ENCODE measurements at places on chromosomes 3 and 15.

DNA sequence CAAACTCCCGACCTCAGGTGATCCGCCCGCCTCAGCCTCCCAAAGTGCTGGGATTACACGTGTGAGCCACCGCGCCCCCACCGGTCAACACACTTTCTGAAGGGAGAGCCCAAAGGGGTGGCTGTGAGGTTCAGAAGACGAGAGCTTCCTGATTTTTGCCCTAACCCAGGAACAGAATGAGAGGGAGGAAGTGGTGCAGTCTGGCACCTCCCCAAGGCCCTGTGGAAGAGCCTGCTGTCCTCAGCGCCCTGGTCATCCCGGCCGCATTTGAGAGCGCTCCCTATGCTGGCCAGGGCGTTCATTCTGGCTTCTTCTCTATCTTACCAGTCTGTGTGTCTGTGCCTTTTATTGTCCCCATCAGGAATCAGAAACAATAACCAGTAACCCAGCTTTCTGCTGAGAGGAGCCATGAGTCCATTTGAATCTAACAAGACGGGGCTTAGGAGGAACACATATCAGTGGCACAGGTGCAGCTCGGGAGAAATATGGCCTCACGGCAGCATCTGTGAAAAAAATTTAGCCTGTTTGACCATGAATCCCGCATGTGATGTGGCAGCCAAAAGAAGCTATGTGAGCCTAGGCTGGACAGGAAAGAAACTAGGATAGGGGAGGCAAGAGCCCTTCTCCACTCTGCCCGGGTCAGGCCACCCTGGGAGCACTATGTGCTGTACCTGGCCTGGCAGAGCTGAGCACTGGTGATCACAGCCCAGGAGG lies 12.9 kb downstream of the BDH1 start:
- DNase-seq, result no peak

DNA sequence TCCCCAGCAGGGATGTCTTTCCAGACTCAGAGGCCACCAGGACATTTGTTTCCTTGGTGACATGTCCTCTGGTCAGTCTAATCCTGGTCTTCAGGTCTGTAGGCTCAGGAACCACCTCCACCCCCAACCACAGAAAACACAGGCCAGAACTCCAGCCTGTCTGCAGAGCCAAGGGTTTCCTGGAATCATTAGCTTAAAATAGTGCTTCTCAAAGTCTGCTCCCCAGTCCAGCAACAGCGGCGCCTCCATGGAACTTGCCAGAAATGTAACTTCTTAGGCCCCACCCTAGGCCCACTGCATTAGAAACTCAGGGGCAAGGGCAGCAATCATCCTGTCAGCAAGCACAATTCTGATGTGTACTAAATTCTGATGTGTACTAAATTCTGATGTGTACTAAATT lies 20.0 kb downstream of the SLC28A1 start:
- no peak for DNase-seq

- DNase-seq, result no peak
These were observed 52.8 kb upstream of the NSMCE3 start for GRCh38 chr15:29322415-29322814.

DNA sequence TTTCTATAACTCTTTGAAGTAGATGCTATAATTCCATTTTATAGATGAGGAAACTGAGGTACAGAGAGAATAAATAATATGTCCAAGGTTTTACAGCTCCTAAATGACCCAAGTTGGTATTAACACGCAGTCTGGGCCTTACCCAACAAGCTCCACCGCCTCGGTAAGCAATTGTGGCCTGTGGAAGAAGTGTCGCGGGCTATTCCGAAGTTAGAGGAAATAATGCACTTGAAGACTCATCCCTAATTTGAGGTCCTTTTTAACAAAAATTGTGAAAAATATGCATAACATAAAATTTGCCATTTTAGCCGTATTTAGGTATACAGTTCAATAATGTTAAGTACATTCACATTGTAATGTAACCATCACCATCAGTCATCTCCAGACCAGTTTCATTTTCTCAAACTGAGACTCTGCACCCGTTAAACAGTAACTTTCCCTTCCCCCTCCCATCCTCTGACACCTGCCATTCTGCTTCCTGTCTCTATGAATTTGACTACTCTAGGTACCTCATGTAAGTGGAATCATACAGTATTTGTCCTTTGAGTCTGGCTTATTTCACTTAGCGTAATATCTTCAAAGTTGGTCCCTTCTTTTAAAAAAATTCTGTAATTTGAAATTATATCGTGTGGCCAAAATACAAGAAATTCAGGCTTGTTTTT lies 18.2 kb downstream of the IDH3A start:
- DNase-seq, result no peak

GRCh38 chr15:50556642-50557371 lies 10.3 kb upstream of the USP50 start:
- DNase-seq, result no peak

DNA sequence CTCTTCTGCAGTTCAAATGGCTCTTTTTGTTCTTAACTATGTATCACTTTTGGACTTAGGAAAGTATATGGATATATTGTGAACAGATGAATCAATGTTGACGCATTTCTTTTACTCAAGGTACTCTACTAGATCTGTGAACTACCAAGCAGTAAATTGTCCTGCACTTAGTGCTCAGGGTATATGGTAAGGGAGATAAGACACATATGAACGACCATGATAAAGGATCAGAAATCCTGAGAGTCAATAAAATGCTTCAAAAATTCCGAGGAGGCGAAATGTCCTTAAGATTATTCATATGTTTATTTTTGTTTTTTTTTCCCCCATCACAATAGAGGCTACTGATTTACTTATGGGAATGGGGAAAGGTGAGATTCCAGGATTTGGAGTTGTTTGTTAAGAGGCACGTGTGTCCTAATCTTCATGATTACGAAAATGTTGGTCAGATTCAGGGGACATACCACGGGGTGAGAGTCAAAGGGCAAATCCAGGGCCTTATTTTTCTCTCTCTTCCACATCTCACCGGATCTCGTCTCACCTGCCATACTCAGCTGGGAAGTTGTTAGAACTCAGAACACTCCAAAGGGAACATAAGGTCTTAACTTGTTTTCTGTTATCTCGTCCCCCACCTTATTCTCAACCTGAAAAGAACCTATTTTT lies 475.1 kb upstream of the TBL1XR1 start:
- DNase-seq, result no peak

- DNase-seq, result no peak
These were observed 21.7 kb upstream of the GMNC start for GRCh38 chr3:190883973-190884832.

GRCh38 chr3:192727032-192727847 lies at the start of gene FGF12:
Gene FGF12 (minus strand): TSS chr3:192727541.
- peak; percentile 13 for DNase-seq

DNA sequence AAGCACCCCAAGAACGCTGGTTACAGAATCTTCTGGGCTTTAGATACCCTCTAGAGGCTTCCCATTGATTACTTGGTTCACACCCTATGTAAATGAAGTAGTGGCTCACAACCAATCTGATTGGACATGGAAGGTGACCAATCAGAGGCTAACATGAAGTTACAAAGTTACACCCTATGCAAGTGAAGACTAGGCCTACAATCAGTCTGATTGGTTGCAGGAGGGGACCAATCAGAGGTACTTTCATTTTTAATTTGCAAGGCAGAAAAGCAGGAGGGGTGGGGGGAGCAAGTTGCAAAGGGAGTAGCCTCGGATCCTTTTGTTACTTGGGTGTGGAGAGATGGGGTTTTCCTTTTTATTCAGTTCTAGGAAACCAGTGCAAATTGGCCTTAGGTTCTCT lies 11.1 kb upstream of the RTP2 start:
- DNase-seq, result no peak

DNA sequence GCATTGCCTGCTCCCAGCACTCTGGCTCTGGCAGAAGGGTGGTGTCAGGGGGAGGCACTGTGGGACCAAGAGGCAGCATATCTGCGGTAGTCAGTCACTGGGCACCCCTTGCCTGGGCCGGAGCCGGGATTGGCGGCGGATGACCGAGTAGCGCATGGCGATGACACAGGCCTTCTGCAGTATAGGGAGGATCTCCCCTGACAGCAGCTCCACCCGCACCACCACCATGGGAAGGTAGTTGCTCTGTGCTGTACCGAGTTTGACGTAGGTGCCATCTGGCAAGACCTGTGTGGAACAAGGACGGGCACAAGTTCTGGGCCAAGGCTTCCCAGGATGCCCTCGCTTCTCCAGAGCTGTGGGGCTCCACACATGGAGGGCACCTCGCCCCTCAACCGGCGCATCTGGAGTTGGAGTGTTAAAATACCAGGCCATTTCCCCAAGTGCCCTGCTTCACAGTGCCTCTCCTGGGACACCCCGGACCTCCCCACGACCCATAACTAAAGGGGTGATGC lies 6.6 kb downstream of the ACOX2 start:
- DNase-seq, result no peak

- DNase-seq, result no peak
These were observed 329.8 kb upstream of the NAALADL2 start for GRCh38 chr3:174529298-174529697.
